ENCODE measurements at places on chromosomes 7 and 10. TPM values are rescaled to one million over a fixed set of nuclear protein-coding genes. Genes with fewer than 3 reads are reported as not detected.

The OR2A7 gene
- polyA plus RNA-seq, result 1.6 TPM

The ADAM22 gene
- 0.08 TPM for polyA plus RNA-seq

The HDAC9 gene
- 1.1 TPM for polyA plus RNA-seq

The ARHGEF35 gene
- polyA plus RNA-seq, result 20.0 TPM

Measured in esophagus (tissue), 2 donors.